ENCODE measurements at places on chromosomes 6 and 20.

DNA sequence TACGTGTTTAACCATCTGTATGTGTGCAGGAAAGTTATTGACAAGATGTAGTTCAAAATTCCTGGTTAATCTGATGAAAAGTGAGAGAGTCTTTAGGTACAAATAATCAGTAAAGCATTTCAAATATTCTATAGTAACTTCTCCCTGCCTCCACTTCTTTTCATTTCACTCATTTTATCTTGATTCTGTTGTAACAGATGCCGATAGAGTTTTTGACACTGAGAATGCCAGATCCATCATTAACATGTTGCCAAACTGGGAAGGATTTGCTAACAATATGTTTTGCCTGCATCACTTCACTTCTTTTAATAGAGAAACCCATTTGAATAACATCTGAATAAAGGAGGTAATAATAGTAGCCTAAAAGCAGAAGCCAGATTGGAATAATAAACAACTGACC, 20.4 kb upstream of the DEFB112 start:
- no peak for DNase-seq

GRCh38 chr20:52270696-52271095, 79.1 kb upstream of the ZFP64 start:
- no peak for DNase-seq

- no peak for DNase-seq
Observed at GRCh38 chr6:17725083-17725482, 18.4 kb upstream of the NUP153 start.

DNA sequence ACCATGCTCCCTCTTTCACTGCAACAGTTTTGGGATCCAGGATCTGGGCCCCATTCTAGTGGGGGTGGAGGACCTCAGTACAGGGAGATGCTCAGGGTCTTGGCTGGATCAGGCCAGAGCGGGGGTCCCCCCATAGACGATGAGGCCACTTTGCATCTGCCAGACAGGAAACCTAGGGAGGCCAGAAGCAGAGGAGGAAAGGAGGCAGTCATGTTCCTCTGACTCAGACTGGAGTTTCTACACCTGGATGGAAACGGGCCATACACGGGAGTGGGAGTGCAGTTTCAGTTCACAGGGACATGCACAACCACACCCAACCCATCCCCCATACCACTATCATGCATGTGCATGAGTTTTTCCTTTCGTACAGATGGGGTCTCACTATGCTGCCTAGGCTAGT, 3.6 kb upstream of the EMILIN3 start:
- no peak for DNase-seq

- peak; percentile 54 for DNase-seq
Observed at GRCh38 chr6:31079656-31080261, 32.6 kb downstream of the C6orf15 start.

DNA sequence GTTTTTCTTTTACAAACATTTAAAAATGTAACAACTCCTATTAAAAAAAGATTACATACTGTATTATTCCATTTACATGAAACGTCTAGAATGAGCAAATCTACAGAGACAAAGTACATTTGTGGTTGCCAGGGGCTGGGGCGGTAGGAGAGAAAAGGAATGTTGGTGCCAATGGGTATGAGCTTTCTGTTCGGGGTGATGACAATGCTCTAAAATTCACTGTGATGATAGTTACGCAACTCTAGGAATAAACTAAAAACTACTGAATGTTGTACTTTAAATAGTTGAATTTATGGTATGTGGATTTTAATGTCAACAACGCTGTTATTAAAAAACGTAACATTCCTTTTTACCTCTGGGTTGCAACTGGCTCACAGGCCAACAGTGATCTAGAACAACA, 211.1 kb downstream of the GMDS start:
- no peak for DNase-seq

DNA sequence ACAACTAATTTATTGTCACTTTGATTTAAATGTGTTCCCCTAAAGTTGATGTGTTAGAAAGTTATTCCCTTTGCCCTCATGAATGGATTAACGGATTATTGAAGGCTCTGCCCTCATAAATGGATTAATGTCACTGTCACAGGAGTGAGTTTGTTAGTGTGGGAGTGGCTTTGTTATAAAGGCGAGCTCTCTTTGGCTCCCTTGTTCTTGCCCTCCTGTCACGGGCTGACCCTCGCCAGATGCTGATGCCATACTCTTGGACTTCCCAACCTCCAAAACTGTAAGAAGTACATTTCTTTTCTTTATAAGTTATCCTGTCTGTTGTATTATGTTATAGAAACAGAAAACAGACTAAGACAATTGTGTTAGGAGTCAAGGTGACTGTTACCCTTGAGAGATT, 22.7 kb upstream of the POPDC3 start:
- no peak for DNase-seq

All from activated T-helper 2 cell treated with anti-CD3 and anti-CD28 coated beads, Interferon-gamma antibody, Interleukin-2, Interleukin-4, amounts not matched to agents 10 μg/mL and 5 μg/mL and 100 μg/mL, durations not matched to agents 14 hours and 24 hours and 36 hours (primary cell).